ENCODE measurements at places on chromosomes 2 and 18.

DNA sequence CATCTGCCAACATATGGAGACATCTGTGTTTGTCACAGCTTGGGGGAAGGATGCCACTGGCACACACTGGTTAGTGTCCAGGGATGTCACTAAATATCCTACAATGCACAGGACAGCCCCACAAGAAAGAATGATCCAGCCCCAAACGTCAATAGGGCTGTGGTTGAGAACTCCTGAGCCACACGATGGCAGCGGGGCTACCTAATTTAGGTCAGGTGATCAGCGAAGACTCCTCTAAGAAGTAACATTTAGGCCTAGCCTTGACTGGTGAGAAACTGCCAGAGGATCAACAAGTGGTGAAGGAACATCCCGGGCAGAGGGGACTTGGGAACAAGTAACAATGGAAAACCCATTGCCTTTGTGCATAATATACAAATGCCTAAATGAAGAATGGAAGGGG, 5.0 kb upstream of the TGIF1 start:
- DNase-seq, result no peak

DNA sequence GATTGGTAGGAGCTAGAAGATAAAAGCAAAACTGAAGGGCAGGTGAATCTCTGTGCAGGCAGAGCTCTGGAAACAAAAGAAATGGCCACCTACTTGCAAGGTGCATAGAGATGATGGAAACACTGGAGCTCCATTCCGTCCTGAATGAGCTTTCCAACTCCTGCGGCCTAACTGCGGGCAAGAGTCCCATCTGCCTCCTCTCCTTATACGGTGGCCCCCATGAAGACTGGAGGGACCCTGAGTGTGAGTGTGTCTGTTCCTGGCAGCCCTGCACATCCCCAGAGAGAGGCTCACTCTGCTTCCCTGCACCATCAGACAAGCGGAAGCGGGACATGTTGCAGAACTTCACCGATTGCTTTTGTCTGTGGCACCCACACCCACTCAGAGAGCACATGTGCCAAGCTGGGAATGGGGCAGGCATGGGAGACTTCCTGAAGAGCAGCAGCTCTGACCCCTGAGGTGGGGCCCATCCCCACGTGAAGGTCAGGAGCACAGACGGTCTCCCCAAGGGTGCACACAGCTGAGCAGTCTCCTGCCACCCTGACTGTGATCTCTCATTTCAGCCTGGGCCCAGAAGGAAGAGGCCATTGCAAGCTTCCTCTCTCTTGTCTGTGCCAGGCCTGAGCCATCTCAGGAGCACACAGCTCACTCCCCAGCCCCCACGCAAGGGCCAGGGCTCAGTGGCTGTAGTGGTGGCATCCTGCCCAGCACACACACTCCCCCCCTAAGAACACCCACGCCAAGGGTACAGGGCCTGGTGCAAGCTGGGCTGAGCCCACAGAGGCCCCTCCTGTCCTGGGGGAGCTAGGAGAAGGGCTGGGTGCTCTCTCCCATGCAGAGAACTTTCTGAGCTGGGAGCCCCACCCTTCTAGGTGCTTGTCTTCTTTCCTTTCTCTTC, 75.3 kb downstream of the STPG4 start:
- DNase-seq, result no peak

- DNase-seq, result no peak
These were observed 3.0 kb upstream of the UGT1A9 start for GRCh38 chr2:233668605-233669260.

GRCh38 chr2:71812736-71813135, 334.9 kb downstream of the CYP26B1 start:
- DNase-seq, result no peak

DNA sequence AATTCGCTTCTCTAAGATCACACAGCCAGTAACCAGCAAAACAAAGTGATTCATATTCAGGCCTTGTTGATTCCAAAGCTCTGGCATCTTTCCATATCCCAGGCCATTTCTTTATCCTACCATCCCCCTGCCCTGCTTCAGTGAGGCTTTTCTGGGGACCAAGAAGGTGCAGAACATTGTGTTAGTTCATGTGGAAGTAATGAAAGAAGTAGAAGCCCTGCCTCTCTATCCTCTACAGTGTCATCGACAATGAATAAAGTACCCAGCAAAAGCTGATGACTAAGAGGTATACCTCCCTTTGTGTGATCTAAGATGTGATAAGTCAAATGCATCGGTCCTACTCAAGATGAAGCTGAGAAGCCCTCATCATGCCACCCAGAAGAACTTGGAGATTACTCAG, 383.2 kb downstream of the BCL11A start:
- DNase-seq, result no peak

DNA sequence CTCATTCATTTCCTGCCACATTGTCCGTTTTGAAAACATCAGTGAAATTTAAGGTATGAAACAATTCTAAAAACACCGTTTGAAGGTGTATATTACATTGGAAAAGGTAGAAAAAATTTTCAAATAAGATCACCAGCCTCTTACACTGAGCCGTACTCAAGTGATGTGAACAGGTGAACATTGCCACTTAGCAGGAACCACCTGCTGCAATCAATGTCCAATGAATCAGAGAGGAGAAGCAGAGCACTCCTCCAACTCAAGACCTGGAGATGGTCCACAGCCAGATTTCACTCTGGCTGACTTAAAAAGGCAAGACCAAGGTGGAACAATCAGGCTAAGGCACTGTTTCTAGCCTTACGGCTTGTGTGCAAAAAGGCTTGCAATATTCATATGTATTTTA, 110.3 kb upstream of the TTN start:
- DNase-seq, result no peak

DNA sequence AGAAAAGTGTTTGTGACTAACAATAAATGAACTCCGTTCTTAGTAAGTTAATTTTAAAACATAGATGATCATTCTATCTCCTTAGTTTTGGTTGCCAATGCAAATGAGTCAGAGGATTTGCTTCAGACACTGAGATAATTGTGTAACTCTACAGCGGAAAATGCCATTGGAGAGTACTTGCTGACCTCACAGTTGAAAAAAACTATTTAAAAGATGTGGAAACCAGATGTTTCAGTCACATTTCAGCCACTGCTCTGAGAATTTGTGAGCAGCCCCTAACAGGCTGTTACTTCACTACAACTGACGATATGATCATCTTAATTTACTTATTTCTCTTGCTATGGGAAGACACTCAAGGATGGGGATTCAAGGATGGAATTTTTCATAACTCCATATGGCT, at the start of gene TNFAIP6:
TSS of gene TNFAIP6 (plus strand) at position 234 of the 400 bp plus-strand sequence. CDS start at position 309, 75 bp downstream.
- DNase-seq, result no peak

GRCh38 chr2:12816379-12817306, 99.9 kb downstream of the TRIB2 start:
- no peak for DNase-seq

DNA sequence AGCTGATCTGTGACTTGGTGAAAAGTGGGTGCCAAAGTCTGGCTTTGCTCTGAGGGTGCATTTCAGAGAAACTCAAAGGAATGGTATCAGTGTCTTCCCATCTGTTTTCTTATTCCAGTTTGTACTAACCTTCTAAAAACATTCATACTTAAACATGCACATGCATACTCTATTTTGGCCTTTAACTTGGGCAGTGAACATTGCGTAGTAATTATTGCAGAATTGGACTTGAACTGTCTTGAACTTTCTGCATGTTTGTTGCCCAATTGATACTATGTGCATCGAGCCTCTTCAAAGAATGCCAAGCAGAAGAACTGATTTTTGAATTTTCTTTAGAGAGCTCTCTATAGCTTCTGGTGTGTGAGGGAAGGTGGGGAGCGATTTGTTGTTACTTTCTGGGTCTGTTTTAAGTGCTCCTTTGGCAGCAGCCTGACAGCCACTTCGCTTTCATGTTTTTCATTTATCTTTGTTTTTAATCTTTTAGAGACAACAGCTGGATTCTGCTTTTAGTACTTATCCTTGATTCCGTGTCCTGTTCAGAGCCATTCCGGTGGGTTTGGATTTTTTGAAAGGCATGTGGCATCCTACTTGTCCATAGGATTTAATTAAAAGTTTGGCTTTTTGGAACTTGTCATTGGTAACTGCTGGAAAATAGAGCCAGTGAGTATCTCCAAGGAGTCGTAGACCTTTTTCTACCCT, 159.2 kb downstream of the RAPGEF4 start:
- DNase-seq, result no peak

DNA sequence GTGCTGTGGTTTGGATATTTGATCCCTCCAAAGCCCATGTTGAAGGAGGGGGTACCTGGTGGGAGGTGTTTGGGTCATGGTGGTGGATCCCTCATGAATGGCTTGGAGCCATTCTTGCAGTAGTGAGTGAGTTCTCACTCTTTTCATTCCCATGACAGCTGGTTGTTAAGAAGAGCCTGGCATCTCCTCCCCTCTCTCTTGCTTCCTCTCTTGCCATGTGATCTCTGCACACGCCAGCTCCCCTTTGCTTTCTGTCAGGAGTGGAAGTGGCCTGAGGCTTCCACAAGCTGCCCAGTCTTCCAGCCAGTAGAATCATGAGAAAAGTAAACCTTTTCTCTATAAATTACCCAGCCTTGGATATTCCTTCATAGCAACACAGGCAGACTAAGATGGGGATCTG, 8.6 kb downstream of the ADD2 start:
- DNase-seq, result no peak

- DNase-seq, result no peak
These were observed 26.8 kb upstream of the LDLRAD4 start for GRCh38 chr18:13191779-13192178.

GRCh38 chr2:219744600-219744999, 117.2 kb downstream of the SLC4A3 start:
- DNase-seq, result no peak

- peak; percentile 9 for DNase-seq
These were observed 38.3 kb upstream of the RNU4ATAC start for GRCh38 chr2:121492409-121492808.

GRCh38 chr18:62606106-62606505, 83.3 kb downstream of the ZCCHC2 start:
- DNase-seq, result no peak

DNA sequence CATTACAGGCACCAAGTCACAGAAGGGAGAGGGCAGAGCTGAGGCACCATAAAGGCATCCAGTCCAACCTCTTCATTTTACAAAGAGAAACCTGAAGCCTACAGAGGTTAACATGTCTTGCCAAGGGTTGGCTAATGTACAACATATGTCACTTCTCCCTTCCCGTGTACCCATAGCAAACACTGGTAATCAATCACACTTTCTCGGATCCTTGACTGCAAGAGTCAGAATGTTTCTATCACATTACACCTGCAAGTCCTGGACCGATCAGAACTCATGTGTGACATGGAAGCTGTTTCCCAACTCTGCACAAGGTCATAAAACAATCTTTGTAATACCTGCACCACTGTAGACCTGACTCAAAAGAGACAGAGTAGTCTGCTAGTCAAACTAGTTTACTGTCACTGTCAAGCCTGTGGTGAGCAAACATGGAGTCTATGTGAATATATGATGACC, 6.0 kb downstream of the ANKRD44 start:
- no peak for DNase-seq

- no peak for DNase-seq
These were observed 16.4 kb downstream of the MAP3K19 start for GRCh38 chr2:135030826-135031225.

DNA sequence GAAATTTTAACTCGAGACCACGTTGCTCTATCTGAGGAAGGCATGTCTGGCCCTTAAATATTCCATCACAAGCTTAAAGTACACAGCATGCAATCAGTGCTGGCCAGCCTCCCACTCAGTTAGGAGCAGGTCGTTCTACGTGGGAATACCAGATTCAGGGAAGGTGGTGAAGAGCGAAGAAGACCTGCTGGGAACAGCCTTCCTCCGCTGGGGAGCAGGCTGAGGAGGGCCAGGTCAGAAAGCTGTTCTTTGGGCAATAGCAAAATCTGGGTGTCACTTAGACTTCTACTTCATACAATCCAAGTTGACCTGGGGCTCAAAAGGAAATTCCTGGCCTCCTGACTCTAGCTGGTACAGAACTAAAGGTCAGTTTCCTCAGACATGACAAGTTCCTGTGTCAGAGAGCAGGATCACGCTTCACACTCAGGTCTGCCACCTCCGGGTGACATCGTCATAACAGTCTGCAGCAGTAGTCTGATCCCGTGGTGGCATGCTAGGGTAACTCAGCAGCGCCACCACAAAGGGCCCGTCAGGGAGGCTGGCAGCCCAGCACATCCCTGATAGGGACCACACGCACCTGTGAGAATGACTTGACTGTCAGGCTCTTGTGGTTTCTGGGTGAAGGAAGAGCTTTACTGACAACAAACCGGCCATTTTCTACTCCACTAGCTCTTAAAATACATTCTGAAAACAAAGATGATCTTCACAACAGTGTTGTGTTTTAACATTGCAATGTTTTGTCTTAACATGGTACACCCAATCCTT, 35.2 kb upstream of the NAPG start:
- DNase-seq, result no peak

DNA sequence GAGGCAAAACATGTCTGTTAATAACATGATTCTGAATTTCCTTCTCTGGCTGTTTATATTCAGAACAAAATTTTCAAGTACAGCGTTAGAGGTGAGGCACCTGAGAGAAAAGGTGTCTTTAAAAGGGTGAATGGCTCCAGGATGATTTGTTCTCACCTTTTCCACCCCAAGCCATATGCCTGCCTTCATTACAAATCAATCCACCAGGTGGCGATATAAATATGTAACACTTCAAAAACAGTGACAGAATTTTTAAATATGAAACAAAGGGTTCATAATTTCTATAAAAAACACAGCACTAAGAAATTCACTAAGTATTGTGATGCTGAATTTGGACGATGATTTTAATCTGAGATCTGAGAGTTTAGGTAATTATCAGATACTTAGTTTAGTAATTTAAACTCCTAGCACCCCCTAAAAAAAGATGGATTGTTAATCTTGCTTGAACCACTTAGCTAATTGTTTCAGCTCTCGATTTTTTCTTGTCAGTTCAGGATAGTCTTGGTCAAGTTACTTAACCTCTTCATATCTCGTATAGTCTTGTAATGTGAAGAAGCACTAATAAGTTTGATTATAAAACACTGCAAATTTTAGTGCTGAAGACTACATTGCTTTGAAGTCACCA, 528.8 kb downstream of the CPS1 start:
- DNase-seq, result no peak
